ENCODE measurements at places on chromosomes 16 and 17.

GRCh38 chr16:48378836-48379235 lies 6.4 kb downstream of the SIAH1 start:
- DNase-seq = peak; percentile 16

DNA sequence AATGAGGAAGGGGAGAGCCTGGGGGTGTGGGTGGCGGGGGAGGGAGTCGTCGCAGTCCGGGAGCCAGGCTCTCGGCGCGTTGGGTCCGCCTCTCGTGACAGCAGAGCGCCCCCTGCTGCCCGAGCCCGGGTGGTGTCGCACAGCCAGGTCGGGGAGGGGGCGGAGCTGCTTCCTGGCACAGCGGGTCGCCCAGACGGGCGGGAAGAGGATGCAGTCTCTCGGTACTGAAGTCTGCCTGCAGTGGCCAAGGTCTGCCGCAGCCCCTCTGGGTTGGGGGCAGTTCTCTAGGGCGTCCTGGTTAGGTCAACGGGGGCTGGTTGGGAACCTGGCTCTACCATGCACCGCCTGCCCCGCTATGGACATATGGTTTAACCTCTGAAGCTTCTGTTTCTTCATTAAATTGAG lies 38.2 kb upstream of the CCDC182 start:
- DNase-seq = no peak

- DNase-seq = no peak
These were observed 8.8 kb upstream of the SALL1 start for GRCh38 chr16:51159865-51160264.

DNA sequence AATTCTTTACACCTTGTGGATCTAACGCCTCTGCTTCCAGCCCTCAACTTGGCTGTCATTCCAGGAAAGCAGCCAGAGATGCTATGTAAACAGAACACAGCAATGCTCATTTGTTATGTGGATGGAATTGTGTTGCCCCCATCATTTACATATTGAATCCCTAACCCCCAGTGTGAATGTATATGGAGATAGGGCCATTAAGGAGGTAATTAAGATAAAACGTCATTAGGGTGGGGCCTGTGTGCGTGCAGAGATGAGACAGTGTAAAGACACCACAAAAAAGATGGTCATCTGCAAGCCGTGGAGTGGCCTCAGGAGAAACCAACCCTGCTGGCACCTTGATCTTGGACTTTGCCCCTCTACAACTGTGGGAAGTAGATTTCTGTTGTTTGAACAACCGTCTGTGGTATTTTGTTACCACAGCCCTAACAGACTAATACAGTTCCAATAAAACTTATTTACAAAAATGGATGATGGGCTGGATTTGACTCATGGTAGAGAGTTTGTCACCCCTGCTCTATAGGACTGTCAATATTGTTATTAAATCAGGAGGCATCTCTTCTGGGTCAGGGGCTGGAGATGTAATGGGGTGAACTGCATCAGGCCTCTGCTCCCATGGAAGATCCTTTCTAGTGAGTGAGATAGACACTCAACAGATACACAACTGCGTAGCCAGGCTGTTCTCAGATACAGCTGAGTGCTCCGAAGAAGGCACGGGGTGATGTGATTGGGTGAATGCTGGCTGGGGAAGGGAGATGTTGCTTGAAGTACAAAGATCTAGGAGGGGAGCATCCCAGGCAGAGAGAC lies 339.0 kb downstream of the SNX29 start:
- DNase-seq = no peak

GRCh38 chr17:55454906-55455474 lies 33.4 kb upstream of the MMD start:
- DNase-seq = no peak

DNA sequence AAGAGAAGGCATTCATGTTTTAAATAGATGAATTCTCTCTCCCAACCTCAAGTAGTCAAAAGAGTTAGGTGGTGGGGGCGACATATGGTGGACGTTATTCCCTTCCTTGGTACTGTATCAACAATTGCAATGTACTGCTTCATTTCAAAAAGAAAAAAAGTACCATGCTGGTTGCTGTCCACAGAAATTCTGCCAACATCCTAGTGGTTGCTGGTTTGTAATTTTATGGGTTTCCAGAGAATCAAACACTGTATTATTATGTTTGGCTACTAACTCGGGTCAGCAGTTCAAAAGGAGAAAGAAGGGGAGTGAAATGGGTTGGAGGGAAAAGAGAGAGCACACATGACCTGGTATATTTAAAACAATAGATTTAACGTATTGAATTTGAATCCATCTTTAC lies 61.1 kb upstream of the KCNJ16 start:
- no peak for DNase-seq

DNA sequence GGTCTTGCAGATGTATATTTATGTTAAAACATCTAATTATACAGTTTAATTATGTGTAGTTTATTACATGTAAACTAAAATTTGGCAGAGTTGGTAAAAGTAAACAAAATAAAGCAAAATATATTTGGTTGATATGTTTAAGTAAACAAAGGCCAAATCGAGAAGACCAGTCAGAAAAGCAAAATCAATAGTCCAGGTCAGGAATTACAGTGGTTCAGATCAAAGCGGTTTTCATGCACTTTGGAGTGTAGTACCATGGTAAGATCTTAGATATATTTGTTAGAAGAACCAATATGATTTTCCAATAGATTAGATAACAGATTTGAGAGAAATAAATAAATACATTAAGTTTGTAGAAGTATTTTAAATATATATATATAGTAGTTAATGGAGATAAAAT lies 1421.6 kb upstream of the CDH8 start:
- no peak for DNase-seq

DNA sequence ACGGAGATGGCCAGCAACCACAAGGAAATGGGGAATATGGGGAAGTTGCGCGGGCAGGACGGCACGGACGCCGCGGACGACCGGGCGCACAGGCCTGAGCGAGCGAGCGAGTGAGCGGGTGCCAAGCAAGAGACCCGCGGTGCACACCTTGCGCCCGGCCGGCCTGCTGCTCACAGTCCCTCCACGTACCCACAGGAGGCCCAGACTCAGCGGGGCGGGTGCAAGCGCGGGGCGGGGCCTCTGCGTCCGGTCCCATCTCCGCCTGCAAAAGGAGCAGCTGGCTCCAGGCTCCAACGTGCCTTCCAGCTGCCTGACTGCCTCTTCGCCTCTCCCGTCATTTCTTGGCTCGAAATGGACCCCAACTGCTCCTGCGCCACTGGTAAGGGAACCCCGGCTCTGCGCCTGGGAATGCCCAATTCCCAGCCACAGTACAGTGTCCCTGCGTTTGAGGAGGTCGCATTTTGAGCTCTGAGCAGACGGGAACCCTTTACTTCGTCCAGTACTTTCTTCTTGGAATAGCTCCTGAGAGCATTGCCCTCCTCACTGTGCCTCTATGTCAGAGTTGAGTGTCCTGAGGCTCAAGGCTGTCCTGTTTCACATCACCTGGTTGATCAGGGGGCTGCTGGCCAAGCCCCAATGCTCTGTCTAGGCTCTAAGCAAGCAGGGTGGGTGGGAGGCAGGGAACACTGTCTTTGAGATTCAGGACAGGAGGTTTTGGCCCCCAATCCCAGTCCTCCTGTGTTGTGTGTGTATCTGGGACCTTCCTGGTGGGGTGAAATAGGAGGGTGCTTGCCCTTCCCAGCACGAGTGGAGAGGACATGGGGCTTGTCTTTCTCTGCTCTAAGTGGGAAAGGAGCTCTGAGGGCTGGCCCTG lies 8.1 kb upstream of the MT1E start:
- DNase-seq = no peak

DNA sequence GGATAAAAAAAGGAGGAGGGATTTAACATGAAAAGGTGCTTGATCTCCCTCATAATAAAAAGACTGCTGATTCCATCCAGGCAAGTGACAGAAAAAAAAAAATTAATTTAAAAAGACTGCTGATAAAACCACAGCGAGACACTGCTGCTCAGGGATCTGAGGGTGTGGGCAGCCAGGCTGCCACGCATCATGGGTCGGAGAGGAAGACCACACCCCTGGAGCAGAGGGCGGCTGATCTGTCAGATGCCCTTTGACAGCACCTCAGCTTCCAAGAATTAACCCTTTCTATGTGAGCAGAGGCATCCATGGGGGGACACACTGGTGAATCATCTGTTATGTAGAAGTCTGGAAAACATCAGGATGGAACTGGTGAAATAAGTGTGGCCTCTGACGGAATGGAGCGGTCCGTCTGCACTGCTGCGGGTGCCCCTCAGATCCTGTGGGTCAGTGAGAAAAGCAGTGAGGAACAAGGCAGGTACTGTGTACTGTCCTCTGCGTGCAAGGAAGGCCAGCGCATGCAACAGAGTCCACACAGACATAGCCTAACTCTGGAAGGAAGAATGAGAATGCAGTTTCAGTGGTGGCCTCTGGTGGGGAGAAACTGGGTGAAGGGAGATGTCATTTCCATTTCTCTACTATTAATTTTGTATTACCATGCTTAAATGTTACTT lies 19.8 kb downstream of the MAPT start:
- no peak for DNase-seq

- DNase-seq = no peak
These were observed 80.5 kb downstream of the CYB561 start for GRCh38 chr17:63365366-63366240.

GRCh38 chr16:50274326-50275097 lies 8.2 kb downstream of the ADCY7 start:
- DNase-seq = no peak

DNA sequence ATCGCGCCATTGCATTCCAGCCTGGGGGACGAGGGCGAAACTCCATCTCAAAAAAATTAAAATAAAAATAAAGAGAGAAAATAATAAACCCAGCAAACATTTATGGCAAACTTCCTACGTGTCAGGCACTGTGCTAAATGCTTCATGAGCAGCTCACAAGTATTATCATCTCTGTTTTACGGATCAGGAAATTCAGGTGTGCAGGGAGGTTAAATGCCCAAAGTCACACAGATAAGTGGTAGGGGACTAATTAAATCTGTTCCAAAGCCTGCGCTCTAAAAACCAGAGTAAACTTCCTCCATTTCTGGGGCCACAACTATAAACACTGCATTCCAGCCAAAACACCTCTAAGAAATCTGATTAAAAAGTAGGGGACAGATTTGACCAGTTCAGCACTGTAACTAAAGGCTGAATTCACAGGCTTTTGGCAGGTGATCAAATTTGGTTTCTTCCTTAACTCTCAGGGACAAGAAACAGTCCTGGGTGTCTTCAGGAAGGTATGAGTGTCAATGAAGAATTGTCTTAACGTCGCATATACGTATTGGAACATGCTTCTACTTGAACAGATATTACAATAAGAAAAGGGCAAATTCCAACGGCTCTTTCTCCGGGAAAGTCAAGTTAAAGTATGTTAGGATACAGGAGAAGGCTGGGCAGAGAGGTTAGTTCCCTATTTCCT lies 996 bp downstream of the STRADA start:
- no peak for DNase-seq
